ENCODE measurements at places on chromosomes 16 and 17.

DNA sequence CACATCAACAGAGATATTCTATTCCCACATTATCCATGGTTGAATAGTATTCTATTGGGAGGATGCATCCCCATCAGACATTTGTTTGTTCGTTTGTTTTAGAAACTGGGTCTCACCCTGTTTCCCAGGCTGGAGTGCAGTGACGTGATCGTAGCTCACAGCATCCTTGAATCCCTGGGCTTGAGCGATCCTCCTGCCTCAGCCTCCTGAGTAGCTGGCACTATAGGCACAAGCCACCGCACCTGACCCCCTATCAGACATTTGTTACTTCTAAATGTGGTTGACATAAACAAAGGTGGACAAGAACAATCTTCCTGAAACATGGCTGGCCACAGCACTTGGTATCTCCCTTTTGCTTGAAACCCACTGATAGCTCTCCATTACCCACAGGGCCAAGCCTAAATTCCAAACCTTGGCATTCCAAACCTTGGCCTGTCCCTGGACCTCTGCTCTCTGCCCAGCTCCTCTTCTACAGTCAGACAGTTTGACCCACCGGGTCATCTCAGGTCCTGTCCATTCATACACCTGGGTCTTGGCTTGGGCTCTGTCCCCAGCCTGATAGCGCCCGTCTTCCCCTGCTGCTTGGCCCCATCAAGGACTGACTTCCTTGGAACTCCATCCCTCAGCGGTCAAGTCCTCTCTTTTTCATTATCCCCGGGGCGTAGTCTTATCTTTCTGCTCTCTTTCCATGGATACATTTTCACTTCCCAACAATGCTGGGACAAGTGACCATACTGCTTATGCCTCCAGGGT, 1.5 kb upstream of the PRR29 start:
- DNase-seq, result no peak

DNA sequence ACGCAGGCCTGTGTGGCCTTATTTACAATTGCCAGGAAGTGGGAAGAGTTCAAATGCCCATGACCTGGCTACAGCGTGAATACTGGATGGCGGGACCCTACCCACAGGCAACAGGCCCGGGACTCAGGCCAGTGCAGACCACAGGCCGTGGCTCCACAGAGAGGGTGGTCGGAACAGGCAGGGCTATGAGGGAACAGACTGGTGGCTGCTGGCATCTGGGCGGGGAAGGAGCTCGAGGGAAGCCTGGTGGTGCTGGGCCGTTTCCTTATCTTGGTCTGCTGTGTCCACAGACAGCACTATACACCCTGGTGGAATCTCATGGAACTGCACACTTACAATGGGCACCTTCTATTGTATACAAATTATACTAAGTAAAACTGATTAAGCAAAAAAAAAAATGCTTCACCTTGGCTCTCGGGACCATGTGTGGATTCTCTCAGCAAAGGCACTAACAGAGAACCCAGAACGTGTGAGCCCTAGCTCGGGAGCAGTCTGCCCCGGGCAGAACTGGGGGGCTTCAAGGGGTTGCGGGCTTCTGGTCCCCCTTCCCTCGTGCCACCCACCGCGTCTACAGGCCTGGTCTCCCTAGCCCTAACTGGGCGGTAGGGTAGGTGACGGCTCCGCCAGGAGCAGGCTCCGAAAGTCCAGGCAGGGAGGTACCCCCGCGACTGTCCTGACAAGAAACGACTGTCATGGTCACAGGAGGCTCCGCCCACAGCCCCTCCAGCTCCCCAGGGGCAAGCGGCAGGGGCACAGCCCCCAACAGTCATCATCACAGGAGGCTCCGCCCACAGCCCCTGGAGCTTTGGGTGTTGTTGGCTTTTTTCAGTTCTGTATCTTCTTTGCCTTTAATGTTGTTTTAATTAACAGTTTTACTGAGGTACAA, 21.8 kb downstream of the CEP131 start:
- DNase-seq, result peak; percentile 32

- DNase-seq, result no peak
These were observed 2.8 kb upstream of the SPATA2L start for GRCh38 chr16:89704281-89704680.

- DNase-seq, result no peak
These were observed 97.1 kb upstream of the NOL11 start for GRCh38 chr17:67620636-67621035.

GRCh38 chr16:53234836-53235235, 180.0 kb downstream of the CHD9 start:
- no peak for DNase-seq

All from LoVo (cell line).